ENCODE measurements at places on chromosomes 13 and 19.

DNA sequence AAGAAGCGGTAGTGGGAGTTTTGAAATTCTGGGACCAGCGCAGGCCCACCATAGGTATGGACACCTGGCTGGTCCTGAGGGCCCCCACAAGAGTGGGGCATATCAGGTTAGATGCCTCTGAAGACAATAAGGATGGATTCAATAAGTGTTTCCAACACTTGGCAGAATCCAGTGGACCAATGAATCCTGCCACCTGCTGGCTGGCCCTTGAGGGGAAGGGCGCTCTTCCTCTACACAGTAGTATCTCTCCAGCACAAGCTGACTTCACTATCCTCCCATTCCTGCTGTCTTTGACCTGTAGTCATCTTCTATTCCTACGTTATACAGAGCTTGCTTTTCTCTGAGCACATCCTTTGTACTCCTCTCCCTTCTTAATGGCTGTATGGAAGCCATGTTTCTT lies 199.7 kb upstream of the TSHZ3 start:
- DNase-seq, result peak; percentile 19

GRCh38 chr13:112680741-112681360 lies 9.0 kb upstream of the ATP11A start:
- no peak for DNase-seq

DNA sequence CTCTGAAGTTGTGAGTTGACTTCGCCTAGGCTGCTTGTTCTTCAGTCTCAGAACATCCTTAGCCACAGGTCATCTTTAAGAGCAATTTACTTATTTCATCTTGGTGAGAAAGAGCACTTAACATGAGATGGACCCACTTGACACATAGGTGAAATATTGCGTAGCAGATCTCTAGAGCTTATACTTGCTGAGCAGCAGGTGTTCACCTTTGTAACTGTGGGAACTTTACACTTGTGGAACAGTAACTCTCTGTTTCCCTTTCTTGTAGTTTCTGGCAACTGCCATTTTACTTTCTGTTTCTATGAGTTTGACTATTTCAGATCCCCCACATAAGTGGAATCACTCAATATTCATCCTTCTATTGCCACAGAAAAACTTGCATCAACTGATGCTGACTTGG lies 95.7 kb downstream of the SLC10A2 start:
- DNase-seq, result no peak

DNA sequence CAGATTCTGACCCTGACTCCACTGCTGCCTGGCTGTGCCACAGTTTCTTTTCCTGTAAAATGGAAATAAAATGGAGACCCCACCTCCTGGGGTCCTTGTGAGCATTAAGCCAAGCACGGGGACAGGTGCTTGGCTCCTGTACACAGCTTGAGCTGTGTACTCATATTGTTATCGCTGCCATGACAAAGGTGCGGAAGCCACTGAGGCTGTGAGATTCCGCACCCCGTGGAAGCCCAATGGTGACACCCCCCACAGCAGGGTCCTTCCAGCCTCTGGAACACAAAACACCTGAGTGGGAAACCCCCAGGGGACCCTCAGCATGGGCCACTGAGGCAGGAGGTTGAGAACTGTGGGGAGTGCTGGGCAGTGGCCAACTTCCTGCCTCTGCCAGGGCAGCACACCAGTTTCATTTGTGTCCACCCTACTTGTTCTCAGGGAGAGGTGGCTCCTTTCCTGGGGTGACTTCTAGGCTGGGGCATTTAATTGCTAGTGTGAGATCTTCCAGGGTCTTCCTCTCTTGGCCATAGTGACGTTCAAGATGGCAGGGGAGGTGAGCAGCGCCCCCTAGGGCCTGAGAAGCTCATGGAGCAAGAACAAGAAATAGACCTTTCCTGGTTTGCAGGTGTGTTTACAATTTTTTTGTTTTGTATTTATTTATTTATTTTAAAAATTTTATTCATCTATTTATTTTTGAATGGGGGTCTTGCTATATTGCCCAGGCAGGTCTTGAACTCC lies 5.4 kb upstream of the JSRP1 start:
- no peak for DNase-seq

DNA sequence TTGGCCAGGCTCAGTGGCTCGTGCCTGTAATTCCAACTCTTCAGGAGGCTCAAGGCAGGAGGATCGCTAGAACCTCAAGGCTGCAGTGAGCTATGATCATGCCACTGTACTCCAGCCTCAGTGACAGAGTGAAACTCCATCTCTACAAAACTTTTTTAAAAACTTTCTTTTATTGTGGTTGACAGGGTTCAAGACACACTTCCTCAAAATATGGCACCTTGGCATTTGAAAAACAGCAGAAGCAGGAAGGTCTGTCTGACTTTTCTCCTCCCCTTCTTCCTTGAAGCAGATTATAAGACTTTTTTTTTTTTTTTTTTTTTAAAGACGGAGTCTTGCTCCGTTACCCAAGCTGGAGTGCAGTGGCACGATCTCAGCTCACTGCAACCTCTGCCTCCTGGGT lies 100.3 kb downstream of the TM9SF2 start:
- DNase-seq, result no peak

- no peak for DNase-seq
Observed at GRCh38 chr13:61215601-61216000, 200.0 kb downstream of the PCDH20 start.

GRCh38 chr19:18869023-18869618 lies 26.8 kb downstream of the CERS1 start:
- no peak for DNase-seq
